ENCODE measurements at places on chromosomes 4 and X.
A peak's percentile ranks its signal among the peaks of the same experiment; 100 is the strongest.

DNA sequence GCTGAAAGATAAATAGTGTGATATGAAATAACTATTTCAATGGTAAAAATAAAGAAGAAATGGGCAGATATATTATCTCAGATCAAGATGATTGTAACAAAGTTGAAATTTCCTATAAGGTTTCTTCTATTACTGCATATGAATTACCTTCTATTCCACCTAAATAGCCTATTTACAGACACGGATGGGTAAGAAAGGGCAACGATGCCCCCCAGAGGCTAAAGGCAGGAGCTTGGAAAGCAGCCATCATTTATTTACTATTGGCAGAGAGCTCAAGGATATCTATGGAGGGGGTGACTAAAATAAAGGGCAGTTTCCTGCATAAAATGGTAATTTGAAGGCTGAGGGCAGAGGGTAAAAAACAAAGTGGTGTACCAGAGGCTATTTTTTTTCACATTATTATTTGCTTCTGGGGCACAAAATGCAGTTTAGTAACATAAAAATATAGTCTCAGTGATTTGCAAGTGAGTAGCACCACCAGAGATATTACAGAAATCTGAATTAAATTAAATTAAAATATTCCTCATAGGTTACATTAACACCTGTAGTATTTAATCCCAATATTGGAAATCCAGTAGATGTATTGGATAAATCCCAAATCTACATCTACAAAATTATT lies 123.1 kb downstream of the BTC start:
- no peak for DNase-seq

GRCh38 chr4:17112292-17112659 lies 213.8 kb upstream of the LDB2 start:
- no peak for DNase-seq

DNA sequence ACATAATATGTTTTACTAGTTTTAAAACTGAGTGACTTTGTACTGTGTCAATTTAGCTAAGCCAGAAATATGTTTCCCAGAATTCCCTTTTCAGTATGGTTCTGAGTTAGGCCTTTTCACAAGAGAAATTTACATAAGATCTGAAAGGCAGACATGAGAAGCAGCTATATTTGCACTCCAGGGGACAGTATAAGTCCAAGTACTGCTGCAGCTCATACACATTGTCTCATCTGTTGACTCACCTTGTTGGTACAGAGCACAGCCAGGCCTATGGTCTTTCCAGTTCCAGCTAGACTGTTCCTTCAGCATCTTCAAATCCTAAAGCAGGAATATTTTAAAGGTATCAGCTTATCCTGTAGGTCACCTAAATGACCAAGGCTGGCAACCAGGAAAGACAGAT lies 53.5 kb downstream of the BMP3 start:
- no peak for DNase-seq

- DNase-seq: peak; percentile 49
Measured at GRCh38 chr4:68175562-68176155, 46.0 kb upstream of the TMPRSS11F start.

DNA sequence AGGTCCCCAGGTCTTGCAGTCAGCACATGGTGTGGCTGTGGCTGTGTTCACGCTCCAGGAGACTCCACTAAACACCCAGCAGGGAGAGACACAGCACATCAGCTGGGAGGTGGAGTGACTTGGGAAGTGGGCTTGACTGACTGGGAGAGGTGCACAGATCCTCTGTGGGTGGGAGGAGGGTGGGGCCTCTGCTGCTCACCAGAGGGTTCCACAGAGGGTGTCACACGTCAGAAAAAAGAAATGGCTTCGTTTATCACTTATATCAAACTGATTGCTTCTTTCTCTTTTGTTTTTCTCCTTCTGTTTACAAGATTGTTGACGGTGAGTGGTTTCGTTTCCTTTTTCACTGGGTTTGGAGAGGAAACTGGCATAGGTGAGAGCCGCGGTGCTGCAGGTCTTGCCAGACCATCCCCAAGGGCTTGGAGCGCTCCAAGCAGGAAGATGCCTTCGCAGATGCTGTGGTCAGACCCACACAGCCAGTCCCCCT lies 24.8 kb upstream of the FAM193A start:
- DNase-seq: no peak

GRCh38 chr4:139965789-139966188 lies 188.2 kb downstream of the MAML3 start:
- no peak for DNase-seq

DNA sequence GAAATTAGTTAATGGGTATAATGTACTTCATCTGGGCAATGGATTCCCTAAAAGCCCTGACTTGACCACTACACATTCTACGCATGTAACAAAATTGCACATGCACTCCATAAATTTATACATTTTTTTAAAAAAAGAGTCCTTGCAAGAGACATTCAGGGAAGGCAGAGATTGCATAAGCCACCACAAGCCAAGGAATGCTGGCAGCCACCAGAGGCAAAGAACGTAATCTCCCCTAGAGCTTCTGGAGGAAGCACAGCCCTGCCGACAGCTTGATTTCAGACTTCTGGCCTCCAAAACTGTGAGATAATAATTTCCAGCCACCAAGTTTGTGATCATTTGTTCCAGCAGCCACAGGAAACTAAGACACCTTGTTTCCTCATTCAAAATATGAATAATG lies 185.6 kb upstream of the GALNT7 start:
- DNase-seq: no peak

- peak; percentile 65 for DNase-seq
Measured at GRCh38 chrX:102517326-102517725, 787 bp upstream of the TMSB15A start.

- DNase-seq: peak; percentile 23
Measured at GRCh38 chr4:80361329-80361900, 25.9 kb downstream of the CFAP299 start.

DNA sequence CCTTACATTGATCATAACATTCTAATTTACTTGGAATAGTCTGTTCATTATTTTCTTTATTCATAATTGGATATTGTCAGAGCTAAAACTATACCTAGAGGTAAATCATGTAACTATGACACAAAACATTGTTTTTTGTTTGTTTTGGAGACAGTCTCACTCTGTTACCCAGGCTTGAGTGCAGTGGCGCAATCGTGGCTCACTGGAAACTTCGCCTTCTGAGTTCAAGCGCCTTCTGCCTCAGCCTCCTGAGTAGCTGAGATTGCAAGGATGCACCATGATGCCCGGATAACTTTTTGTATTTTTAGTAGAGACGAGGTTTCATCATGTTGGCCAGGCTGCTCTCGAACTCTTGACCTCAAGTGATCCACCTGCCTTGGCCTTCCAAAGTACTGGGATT lies 265.2 kb downstream of the FBXO8 start:
- no peak for DNase-seq

DNA sequence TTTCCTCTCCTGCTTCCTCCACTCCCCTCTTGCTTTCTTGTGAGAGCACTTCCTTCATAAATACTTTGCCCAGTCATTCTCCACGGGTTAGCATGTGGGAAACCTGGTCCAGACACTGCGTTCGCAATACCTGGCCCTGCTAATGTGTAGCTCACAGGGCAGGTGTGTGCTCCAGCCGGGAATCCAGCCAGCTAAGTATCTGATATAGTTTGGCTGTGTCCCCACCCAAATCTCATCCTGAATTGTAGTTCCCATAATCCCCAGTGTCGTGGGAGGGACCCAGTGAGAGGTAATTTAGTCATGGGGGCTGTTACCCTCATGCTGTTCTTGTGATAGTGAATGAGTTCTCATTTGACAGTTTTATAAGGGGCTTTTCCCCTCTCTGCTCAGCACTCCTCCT lies 32.2 kb upstream of the STX18 start:
- DNase-seq: no peak

DNA sequence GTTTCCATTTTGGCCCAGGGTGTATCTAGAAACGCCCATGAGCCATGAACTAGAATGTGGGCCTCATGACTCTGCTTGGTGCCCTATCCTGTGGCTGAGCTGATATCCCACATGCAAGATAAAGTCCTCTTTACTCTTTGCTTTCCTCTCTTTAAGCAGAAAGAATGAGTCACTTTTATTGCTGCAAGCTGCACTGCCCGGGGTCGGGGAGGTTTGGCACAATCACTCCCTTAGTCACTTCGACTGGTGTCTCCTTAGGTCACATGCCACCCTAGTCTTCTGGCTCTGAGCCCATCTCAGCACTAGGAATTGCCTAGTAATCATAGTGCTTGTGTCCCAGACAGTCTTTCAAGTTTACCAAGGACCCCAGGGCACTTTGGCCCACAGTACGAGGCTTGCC lies 75.1 kb upstream of the CXorf66 start:
- DNase-seq: no peak

DNA sequence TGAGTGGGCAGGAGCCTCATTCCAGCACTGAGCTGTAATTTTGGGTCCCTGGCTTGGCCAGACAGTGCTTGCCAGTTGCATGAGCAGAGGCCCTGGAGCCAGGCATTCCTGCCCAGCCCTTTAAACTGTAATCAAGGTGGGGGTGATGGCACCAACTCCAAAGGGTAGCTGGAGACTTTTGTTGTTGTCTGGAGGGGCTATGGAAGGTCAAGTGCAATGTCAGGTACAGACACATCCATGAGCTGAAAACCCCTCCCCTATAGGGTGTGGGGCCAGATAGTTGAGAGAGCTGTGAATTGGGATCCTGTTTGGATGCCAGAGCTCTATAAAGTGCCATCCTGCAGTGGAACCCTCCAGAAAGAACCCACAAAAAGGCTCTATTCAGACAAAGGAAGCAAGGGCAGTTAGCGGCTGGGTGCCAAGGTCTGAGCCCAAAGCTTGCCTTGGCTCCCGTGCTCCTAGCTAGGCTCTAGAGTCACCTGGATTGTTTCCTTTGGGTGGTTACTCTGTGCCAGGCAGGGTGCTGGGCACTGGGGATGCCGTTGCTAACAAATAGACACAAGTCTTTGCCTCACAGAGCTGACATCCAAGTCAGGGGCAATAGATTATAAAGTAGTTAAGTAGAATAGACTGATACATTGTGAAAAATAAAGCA lies 163.0 kb downstream of the EFNB1 start:
- DNase-seq: no peak

GRCh38 chr4:10074767-10075105 lies 41.9 kb downstream of the WDR1 start:
- DNase-seq: peak; percentile 55

GRCh38 chr4:123462007-123462406 lies 65.4 kb downstream of the SPRY1 start:
- no peak for DNase-seq

- DNase-seq: no peak
Measured at GRCh38 chrX:150455215-150455608, 92.1 kb downstream of the MAMLD1 start.

Data from NCI-H1694 (cell line).